ENCODE measurements at places on chromosomes 12 and 14.

GRCh38 chr12:121871467-121871866 lies 12.8 kb upstream of the HPD start:
- DNase-seq, result no peak

GRCh38 chr14:61466905-61467280 lies 145.5 kb downstream of the PRKCH start:
- DNase-seq, result no peak

DNA sequence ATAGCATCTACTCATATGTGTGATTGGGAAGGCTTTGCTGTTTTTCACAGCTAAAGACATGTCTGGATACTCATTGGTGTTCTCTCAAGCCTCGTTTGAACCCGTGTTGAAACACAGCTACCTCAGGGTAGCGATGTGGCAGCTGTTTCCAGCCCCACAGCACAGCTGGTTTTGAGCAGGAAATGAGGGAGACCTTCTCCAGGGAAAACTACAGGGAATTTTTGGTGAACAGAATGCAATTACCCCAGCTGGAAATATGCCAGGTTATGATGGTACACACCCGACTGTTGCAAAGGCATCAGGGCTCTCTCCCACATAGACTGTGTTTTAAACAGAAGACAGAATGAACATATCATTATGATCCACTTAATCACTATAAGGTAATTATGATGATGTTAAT lies 828.9 kb downstream of the VRK1 start:
- DNase-seq, result no peak

DNA sequence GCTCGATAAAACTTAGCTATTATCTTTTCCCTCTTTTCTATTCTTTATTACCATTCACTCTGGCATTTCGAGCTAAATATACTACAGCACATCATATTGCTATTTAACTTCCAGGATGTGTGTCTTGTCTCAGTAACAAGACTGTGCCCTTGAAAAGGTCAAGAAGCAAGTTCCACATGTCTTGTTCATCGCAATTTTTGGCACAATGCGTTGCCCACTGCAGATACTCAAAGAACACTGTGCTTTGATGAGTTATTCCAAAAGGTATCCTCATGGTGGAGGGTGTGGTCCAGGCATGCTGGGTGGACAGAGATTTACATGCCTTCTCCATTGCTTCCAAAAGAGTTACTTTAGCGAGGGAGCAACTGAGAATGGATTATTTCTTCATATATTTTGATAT lies 6.6 kb downstream of the E2F7 start:
- no peak for DNase-seq

DNA sequence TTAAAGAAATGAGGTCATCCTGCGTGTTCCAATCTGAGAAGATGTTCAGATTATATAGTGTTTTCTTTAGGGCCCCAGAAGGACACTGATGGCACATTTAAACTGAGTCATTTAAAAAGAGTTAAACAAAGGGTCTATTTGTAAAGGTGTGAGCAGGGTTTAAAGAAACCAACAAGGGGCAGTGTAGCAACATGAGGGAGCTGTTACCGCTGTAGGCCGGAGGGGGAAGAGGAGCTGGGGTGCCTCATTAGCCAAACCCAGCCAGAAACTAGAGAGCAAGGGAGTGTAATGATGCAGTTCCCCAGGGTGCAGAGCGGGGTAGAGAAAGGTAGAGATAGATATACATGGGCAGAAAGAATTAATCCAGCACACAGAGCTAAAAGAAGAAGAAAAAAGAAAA lies 160.4 kb downstream of the TBX5 start:
- DNase-seq, result no peak

DNA sequence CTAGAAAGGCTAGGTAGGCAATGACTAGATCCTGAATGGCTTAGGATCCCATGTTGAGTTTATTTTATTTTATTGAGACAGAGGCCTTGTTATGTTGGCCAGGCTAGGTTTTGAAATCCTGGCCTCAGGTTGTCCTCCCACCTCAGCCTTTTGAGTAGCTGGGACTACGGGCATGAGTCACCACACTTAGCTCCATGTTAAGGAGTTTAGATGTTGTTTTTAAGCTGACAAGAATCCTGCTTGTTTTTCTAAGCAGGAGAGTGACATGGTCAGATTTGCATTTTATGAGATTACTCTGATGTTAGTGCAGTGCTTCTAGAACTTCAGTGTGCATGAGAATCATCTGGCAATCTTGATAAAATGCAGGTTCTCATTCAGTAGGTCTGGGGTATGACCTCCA lies 14.5 kb downstream of the CCDC198 start:
- DNase-seq, result no peak

DNA sequence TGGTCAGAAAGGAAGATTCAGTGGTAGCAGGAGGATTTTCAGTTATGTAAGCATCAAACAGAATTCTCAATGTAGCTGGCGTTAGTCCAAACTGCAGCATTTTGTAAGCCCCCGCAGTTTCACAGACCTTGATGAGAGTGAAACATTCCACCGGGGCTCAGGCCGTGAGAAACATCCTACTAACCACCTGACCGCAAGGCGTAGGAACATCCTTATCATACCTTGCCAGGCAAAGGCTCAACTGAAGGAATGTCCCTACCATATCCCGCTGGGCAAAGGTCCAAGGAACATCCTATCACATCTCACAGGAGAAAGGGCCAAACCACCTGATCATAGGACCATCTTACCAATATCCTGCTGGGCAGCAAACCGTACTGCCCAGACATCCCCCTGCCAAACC lies 624.8 kb upstream of the TMEM132C start:
- DNase-seq, result no peak
